ENCODE measurements at places on chromosomes 12 and 14.
A peak's percentile ranks its signal among the peaks of the same experiment; 100 is the strongest.

GRCh38 chr12:30108666-30109065 is 324.9 kb upstream of the TMTC1 start:
- DNase-seq: no peak

GRCh38 chr12:865614-866013 is 83.9 kb downstream of the RAD52 start:
- DNase-seq: no peak

DNA sequence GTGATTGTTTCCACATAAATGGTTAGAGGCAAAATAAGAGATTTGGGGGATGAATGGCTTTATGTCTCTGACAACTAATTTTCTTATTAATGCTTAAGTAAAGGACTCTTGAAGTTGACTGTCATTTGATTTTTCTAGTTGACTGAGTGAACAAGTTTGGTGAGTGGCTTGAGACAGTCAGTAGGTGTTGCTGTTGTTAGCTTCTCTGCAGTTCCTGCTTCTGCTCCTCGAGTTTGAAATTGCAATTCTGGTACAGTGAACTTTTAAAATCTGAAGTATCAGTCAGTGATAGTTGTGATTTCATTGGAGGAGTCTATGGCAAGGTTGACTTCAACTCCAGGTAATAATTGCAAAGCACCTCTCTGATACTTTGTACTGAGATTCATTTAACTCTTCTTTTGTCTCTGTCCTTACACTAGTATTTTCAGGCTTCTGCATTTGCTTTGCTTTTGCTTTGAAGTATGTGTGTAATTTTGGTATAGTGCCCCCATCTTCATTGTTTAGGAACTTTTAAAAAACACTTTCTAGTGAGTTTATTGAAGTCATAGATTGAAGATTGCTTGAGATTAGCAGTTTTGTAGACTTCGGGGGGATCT is 415.5 kb downstream of the PCNX1 start:
- DNase-seq: peak; percentile 9

GRCh38 chr14:39431416-39432178 is 636 bp downstream of the FBXO33 start:
- DNase-seq: peak; percentile 61

DNA sequence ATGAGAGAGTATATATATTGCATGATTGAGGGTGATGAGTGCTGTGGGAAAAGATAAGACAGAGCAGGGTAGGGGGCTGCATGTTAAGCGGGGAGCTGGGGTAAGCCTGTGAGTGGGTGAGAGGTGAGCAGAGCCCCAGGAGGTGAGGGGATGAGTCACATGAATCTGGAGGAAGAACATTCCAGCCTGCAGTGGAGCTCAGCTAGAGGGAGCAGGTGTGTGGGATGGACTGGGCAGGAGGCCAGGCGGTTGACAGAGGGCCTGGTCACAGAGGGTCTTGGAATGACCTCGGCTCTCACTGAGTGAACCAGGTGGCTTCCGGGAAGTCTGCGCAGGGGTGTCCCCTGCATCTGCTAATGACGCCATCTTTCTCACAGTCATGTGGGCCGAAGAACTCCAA is 44.4 kb downstream of the GIT2 start:
- DNase-seq: no peak

DNA sequence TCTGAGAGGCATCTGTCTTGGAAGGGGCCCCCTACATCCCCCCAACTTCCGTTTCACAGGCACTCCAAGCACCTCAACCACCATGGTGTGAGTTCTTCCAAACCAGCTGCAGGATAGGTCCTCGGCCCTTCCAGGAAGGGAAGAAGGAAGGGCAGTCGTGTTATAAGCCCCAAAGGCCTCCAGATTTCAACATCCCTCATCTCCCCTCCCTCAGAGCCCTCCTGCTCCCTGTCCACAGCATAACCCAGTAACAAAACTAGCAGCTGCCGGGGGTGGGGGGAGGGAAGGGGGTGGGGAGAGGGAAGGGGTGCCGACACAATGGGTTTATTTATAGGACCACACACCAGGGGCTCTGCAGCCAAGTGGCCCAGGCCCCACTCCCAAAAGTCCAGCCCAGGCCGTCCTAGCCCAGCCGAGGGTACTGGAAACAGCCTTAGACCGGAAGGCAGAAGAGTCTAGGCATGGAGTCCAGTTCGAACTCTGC is 18.3 kb downstream of the NCKAP5L start:
- DNase-seq: no peak

DNA sequence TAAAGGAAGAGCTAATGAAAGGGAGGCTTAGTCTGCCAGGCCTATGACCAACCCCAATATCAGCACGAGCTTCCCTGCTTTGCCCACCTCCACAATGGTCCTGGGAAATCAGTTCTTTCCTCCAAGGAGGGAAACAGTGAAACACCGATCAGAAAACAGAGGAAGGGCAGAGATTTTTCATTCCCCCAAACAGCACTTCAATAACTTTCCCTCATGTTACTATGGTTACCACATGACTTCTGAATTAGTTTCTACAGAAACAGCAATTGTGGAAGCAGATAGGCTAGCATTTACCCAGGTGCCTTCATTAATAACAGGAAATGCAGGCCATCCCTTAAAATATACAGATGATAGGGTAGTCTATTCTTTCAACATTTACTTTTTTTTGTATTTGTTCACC is 35.9 kb downstream of the TRIM9 start:
- DNase-seq: no peak

DNA sequence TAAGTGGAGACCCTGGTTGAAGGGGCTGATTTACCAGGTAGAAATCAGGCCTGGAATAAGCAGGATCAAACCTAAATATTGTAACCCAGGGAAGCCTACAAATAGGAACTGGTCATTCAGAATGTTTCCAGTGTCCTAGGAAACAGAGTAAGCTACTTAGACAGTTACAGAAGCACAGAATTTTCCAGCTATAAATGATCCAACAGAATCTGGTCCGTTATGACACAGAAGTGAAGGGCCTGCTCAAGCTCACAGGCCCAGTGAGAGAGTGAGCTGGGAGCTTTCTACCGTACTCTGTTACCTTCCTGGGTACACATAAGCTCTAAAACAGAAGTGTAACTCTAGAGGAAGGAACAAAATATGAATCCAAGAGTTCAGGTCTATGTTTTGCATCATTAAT is 119.1 kb downstream of the TTC7B start:
- DNase-seq: no peak

GRCh38 chr12:19287302-19287701 is 152.0 kb upstream of the AEBP2 start:
- no peak for DNase-seq

DNA sequence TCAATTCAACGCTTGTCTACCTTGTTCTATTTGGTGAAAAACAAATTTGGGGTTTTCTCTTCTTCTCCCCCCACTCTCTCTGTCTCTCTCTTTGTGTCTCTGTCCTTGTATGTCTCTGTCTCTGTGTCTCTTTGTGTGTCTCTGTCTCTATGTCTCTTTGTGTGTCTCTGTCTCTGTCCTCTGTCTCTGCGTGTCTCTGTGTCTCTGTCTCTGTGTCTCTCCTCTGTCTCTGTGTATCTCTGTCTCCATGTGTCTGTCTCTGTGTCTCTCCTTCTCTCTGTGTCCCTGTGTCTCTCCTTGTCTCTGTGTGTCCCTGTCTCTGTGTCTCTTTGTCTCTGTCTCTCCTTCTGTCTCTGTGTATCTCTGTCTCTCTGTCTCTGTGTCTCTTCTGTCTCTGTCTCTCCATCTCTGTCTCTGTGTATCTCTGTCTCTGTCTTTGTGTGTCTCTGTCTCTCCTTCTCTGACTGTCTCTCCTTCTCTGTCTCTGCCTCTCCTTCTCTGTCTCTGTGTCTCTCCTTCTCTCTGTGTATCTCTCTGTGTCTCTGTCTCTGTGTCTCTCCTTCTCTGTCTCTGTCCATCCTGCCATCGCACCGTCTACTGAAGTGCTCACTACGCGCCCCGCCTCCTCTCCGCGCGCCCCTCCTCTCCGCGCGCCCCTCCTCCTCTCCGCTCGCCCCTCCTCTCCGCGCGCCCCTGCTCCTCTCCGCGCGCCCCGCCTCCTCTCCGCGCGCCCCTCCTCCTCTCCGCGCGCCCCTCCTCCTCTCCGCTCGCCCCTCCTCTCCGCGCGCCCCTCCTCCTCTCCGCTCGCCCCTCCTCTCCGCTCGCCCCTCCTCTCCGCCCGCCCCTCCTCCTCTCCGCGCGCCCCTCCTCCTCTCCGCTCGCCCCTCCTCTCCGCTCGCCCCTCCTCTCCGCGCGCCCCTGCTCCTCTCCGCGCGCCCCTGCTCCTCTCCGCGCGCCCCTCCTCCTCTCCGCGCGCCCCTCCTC is 12.8 kb downstream of the LRCOL1 start:
- peak; percentile 52 for DNase-seq

- DNase-seq: no peak
Measured at GRCh38 chr12:49027846-49028555, 9.4 kb upstream of the PRKAG1 start.

DNA sequence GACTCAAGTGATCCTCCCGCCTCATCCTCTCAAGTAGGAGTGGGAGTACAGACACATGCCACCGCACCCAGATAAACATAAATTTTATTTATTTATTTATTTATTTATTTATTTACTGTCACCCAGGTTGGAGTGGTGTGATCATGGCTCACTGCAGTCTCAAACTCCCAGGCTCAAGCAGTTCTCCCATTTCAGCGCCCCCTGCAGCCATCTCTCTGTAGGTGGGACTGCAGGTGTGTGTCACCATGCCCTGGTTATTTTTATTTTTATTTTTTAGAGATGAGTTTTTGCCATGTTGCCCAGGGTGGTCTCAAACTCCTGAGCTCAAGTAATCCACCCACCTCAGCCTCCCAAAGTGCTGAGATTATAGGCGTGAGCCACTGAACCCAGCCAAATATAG is 33.2 kb upstream of the KIF21A start:
- no peak for DNase-seq

- no peak for DNase-seq
Measured at GRCh38 chr12:57103856-57104255, 7.3 kb downstream of the STAT6 start.

DNA sequence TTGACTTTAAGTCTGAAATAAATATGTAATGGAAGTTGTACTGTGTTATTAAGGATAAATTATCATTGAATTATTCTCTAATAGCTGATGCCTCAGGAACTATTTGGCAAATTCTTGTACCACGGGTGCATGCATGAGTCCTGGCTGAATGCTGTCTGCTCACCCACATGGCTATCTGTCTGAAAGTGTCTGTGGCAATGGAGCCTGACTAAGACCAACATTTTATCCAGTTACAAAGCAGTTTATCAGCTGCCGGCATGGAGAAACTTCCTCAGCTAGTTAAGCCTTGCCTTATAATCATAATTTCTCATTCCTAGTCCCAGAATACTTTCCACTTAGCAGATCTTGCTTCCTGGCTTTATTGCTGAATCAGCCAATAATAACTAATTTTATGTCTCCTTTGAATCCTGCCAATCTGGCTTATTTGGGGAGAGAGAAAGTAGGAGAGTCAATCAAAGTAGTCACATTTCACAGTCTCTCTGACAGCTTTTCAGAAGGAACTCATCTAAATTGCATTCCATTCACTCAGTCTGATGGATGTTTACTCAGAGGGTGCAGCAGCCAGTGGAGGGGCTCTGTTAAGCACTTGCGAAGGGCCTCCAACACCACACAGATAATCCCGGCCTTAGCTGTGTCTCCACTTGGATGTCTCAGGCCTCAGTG is 280.6 kb upstream of the CLEC14A start:
- no peak for DNase-seq

DNA sequence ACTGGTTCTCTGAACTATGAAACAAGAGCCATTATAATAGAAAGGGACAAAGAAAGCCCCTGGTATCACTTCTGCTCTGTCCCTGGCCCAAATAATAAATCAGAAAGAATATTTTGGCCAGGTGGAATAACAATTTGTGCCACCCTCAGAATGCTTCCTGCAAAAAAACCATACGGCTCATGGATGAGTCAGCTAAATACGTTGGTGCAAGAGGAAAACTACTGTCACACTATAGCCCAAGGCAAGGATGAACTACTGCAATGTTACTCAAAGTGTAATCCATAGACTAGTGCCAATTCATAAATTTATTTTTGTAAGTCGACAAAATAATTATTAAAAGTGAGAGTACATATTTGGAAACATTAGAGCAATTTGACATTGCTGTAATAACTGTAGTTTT is 68.2 kb downstream of the ANKS1B start:
- no peak for DNase-seq

DNA sequence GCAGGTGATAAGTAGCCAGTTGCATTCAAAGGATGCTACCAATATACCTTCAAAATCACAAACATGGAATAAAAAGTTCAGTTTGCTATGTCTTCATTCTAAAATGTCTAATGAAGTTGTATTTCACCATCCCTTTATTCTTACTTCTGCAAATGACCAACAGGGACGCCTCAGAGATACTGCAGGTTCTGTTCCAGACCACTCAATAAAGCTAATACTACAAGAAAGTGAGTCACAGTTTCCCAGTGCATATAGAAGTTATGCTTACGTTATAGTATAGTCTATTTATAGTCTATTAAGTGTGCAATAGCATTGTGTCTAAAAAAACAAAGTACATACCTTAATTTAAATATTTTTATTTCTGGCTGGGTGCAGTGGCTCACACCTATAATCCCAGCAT is 29.3 kb upstream of the EIF5 start:
- DNase-seq: no peak

GRCh38 chr12:75101781-75102180 is 107.9 kb downstream of the KCNC2 start:
- no peak for DNase-seq

GRCh38 chr12:10131111-10131690 is 1.2 kb upstream of the CLEC7A start:
- no peak for DNase-seq

DNA sequence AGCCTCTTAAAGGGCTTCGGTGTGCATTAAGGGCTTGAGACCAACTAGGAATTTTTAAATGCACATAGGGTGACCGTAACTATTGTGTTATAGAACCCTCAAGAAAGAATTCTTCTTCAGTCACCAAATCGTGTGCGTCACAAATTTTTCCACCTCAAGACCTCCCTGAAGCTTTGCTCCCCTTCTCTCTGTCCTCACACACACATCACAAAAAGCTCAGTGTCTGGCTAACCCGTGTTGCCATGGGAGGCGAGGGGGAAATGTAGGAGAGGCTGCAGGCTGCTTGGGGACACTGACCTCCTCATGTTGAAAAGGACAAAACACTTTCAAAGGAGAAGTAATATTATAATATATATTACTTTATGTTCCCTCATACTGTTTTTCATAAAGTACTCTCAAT is 10.6 kb downstream of the SSPN start:
- no peak for DNase-seq

DNA sequence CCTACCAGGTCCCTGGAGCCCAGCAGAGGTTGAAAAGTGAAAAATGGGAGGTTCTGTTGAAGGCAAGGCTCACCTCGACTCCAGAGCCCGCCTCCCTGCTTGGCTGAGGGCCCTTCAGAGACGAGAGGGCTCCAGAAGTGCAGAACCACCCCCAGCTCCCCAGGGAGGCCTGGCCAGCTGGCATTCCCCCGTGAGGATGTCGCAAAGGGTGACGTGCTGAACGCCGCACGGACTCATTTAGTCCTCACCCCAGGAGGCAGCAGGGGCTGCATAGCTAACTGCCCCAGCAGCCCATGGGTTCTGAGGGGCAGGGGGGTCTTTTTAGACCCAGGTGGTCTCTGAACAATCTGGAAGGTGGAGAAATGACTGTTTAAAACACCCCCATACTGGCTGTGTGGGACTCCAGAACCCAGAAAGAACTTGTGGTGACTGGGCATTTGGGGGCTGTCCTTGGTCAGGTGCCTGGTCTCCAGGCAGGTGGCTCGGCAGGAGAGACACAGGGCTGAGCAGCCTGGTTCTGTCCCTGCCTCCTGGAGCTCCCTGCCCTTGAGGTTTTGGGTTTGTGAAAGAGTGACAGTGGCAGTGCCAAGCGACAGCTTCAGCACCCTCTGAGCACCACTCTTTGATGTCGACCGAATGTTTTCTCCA is 32.0 kb downstream of the ANAPC7 start:
- DNase-seq: no peak

- peak; percentile 51 for DNase-seq
Measured at GRCh38 chr12:109393437-109394345, 46.0 kb downstream of the MYO1H start.

GRCh38 chr14:50906326-50907065 is 34.6 kb downstream of the ABHD12B start:
- no peak for DNase-seq
